ENCODE measurements at places on chromosomes 2 and 18.

DNA sequence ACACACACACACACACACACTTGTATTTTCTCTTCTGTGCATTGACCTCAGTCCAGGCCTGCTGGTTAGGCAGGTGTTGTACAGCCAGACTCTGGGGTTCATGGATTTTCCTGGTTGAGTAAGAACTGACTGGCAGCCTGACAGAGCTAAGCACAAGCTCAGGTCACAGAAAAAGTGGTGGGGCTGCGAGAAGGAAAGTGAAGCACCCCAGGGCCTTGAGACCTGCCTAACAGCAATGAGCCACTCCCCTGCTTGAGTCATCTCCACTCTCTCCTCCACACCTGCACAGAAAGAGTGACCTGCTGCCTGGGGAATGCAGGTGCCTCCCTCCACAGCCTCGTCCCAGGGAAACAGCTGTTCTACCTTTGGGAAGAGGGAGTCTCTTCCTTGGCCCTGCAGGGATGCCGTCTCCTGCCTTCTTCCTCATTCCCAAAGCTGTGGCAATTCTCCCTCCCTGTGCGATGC is 91.4 kb upstream of the LGALSL start:
- DNase-seq, result no peak

DNA sequence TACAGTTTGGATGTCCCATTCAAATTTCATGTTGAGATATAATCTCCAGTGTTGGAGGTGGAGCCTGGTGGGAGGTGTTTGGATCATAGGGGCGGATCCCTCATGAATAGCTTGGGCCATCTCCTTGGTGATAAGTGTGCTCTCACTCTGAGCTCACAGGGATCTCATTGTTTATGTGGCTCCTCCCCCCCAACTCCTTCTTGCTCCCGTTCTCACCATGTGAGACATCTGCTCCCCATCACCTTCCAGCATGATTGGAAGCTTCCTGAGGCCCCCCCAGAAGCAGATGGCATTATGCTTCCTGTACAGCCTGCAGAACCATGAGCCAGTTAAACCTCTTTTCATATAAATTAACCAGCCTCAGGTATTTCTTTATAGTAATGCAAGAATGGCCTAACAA is 3.0 kb upstream of the INPP1 start:
- no peak for DNase-seq

DNA sequence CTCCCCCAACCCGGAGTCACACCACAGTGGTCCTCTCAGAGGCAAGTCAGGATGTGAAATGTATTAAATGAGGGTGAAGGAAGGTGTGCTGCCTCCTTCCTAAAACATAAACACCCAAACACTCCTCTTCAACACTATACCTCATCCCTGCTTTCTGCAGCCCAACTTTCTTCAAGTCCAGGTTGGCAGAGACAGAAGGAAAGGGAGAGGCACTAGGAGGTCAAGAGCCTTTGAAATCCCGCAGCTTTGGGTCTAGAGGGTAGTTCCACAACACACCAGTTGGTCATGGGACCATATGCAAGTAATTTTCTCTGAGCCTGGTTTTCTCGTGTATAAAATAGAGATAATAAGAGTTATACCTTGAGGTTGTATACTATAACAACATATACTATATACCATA is 38.4 kb downstream of the FIGN start:
- DNase-seq, result no peak

DNA sequence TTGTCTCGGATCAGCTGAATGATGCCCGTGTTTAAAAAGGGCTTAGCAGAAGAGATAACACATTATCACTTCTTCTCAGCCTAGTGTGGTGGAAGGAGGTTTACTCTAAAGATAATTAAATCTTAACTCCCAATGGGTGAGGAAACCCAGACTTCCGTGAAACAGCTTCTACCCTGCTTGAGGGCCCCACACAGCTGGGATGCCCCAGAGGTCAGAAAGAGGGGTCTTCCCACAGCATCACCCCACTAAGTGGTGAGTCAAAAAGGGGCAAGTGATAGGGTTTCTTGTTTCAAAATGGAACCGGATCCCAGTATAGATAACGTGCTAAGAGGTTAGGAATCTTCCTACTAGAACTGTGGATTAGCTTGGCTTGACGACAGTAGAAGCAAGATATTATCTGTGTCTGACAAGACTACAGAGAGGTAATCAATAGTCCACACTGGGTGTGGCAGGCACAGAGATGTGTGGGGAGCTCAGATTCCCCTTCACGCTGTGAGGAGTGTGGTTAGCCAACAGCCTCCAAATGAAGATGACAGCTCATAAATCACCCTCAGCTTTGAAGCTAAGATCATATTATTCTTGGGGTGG is 129.6 kb upstream of the COPS8 start:
- no peak for DNase-seq

- no peak for DNase-seq
Measured at GRCh38 chr18:46478796-46479195, 178.2 kb downstream of the LOXHD1 start.

Data from GM13976 (cell line).